ENCODE measurements at places on chromosomes 5 and 9.

- no peak for DNase-seq
Measured at GRCh38 chr5:175535796-175536195, 57.4 kb downstream of the SFXN1 start.

DNA sequence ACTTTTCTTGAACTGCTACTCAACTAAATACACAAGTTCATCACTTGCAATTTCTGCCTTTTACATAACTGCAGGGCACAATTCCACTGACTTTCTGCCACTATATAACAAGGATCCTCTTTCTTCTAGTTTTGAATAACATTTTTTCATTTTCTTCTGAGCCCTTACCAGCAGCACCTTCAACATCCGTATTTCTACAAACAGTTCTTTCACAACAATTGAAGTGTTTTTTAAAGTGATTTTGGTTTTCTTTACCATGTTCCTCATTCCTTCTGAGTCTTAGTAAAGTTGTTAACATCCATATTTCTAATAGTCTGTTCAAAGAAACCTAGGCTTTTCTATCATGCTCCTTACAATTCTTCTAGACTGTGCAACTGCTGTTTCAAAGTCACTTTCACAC lies 127.2 kb upstream of the PITX1 start:
- DNase-seq = no peak

GRCh38 chr5:19577882-19578281 lies 410.1 kb downstream of the CDH18 start:
- no peak for DNase-seq

GRCh38 chr5:157718519-157718918 lies 12.7 kb upstream of the THG1L start:
- DNase-seq = no peak

DNA sequence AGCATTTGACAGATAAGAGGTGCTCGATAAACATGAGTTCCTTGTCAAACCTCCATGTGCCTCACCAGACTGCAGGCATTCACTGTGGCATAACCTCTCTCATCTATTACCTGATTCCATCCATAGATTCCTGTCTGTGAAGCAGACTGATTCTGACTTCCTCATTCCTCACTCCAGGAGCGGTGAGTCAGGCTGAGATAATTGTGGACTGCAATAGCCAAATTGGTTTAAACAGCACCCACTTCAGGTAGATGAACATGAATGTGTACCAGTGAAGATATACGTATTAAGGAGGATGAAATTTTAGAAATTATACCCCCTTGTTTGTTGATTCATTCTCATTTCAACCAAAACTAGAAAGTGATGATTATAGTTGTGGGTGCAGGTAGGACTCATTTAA lies 391.2 kb downstream of the HINT1 start:
- DNase-seq = no peak

GRCh38 chr5:151495320-151495719 lies 47.9 kb downstream of the SLC36A1 start:
- DNase-seq = no peak

DNA sequence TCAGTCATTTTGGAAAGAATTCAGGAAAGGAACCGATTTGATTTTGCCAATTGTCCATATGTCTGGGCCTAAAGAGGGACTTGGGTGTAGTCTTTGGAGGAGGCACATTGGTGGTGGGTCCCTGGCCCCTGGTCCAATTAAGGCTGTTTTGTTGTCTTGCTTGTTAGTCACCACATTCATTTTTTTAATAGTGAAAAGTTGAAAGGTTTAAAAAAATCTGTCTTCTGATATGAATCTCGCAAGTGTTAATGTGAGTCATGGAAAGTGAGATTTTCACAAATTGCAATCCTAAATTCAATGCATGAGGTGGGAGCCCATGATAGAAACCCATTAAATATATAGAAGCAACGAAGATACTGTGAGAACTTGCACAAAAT lies 165.9 kb upstream of the OTULINL start:
- DNase-seq = no peak

- no peak for DNase-seq
Measured at GRCh38 chr5:21152611-21153010, 1164.6 kb upstream of the CDH18 start.

DNA sequence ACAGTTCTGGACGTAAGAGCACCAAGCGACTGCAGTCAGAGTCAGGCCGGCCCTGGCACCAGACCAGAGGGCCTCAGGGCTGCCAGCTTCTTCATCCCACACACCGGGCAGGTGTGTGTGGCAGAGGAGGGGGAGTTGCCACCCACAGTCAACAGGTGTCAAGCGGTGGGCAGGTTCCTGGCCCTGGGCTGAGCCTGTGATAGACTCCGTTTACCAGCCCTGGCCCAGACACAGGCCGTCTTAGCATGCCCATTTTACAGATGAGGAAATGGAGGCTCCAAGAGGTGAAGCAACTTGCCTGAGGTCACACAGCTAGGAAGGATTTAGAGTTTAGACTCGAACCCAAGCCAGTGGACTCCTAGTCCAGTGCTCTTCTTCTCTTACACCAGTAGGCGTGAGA lies 71.8 kb downstream of the HMCN2 start:
- no peak for DNase-seq

DNA sequence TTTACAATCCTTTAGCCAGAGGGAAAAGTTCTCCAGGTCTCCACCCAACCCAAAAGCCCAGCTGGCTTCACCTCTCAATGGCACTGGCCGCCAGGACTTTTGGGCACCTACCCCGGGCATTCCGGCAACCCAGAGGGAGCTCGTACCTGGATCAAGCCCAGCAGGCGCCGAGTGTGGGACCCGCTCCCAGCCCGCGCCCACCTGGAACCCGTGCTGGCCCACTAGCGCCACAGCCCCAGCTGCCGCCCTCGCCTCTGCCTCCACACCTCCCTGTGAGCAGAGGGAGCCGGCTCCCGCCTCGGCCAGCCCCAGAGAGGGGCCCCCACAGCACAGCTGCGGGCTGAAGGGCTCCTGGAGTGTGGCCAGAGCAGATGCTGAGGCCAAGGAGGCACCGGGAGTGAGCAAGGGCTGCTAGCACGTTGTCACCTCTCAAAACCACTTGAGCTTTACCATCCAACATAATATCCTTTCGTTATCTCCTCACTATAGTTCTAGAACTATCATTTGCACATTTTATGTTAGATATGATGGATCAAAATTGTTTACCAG lies 69.7 kb downstream of the GCNT1 start:
- DNase-seq = no peak

- DNase-seq = no peak
Measured at GRCh38 chr5:8954801-8955200, 591.1 kb downstream of the SEMA5A start.

GRCh38 chr5:109694451-109694891 lies 4.7 kb downstream of the MAN2A1 start:
- no peak for DNase-seq

- DNase-seq = no peak
Measured at GRCh38 chr5:145960848-145961600, 24.6 kb downstream of the SH3RF2 start.

GRCh38 chr5:133521801-133522200 lies 90.5 kb downstream of the FSTL4 start:
- no peak for DNase-seq

DNA sequence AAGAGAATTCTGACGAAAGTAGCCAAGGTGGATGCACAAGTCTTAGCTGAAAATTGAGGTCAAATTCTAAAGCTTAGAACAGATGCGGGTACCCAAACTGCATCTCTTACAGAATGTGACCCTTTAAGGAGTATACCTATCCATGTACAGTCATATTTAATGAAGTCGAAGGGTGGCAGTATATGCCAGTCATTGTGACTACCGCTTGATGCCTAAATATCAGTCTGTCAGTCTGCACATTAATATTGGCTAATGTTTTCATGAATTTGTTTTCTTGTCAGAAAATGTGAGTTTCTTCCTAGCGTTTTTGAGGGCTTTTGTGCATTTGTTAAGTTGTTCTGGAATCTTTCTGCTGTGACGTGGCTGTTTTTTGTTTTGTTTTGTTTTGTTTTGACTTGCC lies 264.5 kb upstream of the ELAVL2 start:
- DNase-seq = no peak

DNA sequence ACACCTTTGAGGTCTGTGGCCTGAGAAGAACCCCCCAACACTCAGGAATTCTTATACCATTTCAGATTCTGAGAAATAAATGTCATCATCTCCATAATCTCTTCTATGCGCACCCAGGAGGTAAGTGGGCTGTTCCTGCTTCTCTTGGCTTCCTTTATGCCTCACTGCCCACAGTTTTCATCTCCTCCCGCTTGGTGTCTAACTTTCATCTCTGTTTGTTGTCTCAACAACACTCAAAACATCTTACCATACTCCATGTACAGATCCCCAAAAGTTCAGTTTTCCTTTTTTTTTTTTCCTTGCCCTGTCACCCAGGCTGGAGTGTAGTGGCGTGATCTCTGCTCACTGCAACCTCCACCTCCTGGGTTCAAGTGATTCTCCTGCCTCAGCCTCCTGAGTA lies 170.2 kb upstream of the FREM1 start:
- DNase-seq = no peak

DNA sequence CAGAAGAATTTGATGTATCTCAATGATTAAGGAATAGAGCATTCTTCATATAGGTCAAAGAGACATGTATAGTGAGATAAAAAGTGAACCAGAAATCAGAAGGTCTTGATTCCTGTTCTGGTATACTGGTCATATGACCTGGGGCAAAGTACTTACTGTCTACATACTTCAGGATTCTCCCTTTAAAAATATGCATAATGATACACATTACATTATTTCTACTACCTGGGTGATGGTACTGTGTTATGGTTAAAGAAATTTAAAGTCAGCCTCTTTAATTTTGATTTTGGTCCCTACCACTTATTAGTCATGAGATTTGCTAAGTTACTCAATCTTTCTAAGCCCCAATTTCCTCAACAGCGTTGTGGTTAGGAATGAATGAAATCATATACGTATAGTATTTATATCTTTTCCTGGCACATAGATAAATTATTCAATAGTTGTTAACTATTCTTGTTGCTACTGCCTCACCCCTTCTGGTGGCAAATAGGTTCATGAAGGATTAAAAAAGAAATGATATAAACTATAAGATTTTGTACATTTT lies 984.1 kb downstream of the TLE4 start:
- DNase-seq = no peak

GRCh38 chr5:65790371-65791163 lies 68.6 kb downstream of the NLN start:
- DNase-seq = no peak

- no peak for DNase-seq
Measured at GRCh38 chr5:111556501-111556900, 44.2 kb upstream of the STARD4 start.

DNA sequence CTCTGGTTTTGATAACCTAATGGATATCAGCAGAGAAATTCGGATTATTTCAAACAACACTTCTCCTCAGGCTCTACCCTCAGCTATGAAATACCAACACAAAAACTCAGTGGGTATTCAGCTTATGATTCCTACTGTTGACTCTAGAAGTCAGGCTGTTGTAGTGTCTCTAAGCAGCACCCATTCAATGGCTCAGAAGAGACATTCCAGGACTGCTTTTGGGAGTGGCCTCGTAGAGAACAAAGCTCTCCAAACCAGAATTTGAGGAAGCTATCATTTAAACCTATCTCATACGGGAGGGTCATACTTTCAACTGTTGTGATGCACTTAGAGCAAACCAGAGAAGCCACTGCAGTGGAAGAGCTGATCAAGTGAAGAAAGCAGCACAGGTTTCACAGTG lies 34.1 kb downstream of the ETF1 start:
- no peak for DNase-seq

DNA sequence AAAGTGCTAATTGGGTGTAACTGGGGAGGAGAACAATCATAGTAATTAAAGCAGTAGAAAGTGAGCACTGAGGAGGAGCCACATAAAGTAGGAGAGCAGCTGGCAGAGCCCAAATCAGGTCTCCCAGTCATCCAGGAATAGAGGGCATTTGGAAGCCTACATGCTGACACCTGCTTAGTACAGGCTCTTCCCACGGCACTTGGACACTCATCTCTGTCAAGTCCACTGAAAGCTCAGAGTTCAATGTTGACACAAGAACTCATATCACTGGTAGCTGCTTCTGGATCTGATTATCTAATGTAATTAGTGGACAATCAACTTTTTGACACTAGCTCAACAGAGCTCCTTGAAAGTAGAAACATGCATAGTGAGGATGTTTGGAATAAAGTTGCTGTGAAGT lies 45.9 kb upstream of the PCSK1 start:
- DNase-seq = no peak

- no peak for DNase-seq
Measured at GRCh38 chr9:81673310-81673709, 16.0 kb downstream of the TLE1 start.

GRCh38 chr5:125219710-125220109 lies 473.3 kb upstream of the ZNF608 start:
- DNase-seq = no peak

GRCh38 chr9:14242150-14242805 lies 71.7 kb downstream of the NFIB start:
- DNase-seq = no peak

DNA sequence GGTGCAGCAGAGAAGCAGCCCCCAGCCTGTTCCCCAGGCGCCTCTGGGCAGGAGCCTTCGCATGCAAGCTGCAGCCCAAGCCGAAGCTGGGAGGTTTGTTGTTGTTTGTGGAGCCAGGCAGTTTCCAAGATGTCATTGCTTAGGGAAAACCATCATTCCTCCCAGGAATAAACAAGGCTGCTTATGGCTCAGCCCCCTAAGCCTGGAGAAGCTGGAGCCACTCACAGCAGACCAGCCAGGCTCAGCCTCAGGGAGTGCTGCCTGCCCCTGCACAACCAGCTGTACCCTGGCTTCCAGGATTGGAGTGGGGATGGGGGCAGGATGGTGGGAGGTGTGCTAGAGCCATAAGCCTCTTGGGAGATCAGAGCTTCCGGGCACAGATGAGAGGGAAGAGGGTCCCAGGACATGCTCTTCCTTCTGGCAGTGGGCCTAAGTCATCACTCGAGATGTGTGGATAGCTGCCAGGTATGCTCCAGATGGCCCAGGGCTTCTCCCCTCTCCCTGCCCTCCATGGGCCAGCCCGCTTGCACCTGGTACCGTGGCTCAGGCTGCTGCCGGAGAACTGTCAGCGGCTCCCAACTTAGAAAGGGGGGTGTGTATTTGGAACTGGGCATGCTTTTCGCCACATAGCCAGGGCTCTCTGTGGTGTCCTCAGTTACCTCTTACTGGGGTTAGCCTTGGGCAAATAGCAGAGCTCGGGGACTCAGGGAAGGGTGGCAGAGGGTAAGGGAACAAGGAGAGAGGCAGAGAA lies 105.2 kb downstream of the RGS3 start:
- no peak for DNase-seq

GRCh38 chr9:82781921-82782392 lies 281.0 kb downstream of the RASEF start:
- no peak for DNase-seq

GRCh38 chr9:80157561-80157983 lies 585.8 kb downstream of the TLE4 start:
- DNase-seq = no peak

- no peak for DNase-seq
Measured at GRCh38 chr9:94825611-94825958, 99.1 kb downstream of the AOPEP start.

- no peak for DNase-seq
Measured at GRCh38 chr5:122849771-122850170, 4.4 kb downstream of the SNX24 start.
